Fibroblast of skin of right quadriceps (primary cell): ENCODE measurements at places on chromosomes 6 and 20.

- peak; percentile 26 for DNase-seq
These were observed 107.2 kb upstream of the SASH1 start for GRCh38 chr6:148235446-148235845.

- peak; percentile 62 for DNase-seq
These were observed 679 bp upstream of the PPDPF start for GRCh38 chr20:63519668-63520503.

DNA sequence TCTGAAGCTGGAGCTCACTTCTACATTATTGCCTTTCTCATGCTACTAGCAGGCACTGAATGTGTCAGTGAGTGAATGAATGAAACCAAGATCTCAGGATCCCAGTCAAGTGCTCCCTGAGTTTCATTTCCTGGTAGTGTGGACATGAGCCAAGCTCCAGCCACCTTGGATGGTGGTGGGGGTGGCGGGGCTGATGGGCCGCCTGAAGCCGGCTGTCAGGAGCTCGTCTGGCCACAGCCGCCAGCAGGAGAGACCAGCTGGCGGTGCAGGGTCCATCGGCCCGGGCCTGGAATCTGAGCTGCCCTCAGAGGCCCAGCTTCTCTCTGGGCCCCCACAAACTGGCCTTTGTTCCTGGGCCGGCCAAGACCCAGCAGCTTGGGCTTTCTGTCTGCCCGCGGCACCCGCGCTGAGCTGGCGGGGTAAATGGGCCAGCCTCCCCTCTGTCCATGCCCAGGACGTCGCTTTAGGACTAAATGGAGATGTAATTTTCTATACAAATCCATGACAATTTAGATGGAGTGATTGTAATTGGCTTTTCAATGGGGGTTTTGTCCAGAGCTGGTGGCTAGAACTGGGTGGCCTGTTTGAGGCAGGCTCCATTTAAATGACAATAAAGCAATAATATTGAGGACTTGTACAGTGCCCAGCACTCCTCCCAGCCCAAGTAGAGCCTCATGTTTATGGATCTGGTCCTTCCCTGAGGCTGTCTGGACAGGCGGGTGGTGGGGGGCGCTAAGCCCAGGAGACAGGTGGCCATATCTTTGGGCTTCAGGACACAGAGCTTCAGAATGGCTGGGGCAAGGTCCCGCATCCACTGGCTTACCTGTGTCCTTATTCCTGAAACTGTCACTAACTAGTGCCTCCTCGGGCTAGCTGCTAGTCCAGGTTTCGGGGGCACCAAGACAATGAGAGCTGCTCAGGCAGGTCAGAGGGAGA, 43.5 kb downstream of the NOL4L start:
- DNase-seq: no peak

GRCh38 chr6:170051229-170052172, 239.4 kb downstream of the DLL1 start:
- DNase-seq: no peak

- no peak for DNase-seq
These were observed 3.1 kb downstream of the STK4 start for GRCh38 chr20:44969300-44969894.

- DNase-seq: no peak
These were observed 1.4 kb downstream of the AARS2 start for GRCh38 chr6:44311767-44312166.

GRCh38 chr6:133549371-133549801, 308.2 kb downstream of the EYA4 start:
- no peak for DNase-seq

DNA sequence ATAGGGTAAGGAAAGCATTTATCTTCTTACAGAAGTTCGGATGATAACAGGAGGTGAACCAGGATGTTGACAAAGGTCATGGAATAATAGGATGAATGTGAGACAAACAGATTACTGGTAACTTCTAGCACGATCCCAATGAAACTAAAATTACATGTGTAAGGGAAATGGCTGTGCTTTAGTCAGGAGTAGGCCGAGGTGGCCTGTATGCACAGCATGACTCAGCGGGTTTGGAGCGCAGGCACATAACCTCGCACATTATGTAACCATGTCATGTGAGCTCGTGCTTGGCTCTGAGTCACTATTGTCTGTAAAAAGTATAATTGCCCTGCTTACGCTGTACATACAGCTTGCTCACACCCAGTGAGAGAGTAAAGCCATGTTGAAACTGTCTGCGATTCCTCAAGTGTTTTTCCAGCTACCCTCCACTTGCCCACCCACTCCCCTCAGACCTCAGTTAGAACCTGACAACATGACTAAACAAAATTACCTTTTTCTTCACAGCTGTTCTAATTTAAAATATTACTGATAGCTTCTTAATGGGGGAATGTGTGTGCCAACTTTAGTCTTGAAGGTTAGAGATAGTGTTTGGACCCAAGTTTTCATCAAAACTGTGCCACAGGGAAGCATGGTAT, 8.2 kb downstream of the CYB5R4 start:
- peak; percentile 93 for DNase-seq
